ENCODE measurements at places on chromosomes 6 and 20.

- no peak for DNase-seq
These were observed at the start of gene BMP5 for GRCh38 chr6:55875400-55875799. BMP5 (minus strand) TSS chr6:55875590; CDS start chr6:55874865, 725 bp downstream.

DNA sequence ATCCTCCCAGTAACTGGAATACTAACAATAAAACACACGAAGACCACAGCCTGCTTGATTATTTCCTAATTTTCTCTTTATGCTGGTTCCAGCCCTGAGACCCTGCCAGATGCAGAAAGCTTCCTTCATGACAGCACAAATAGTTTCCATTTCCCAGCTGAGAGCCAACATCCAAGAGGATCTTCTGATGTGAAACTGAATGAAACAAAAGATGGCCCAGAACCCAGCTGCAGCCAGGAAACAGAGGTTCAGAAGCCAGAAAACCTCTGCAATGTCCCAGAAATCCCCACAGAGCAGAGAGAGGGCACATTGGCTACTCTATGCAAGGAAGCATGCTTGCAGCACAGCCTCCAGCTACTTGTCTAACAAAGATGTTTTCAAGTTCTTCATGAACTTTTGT is 61.8 kb upstream of the PLEKHG1 start:
- no peak for DNase-seq

- no peak for DNase-seq
These were observed 36.1 kb upstream of the PAQR8 start for GRCh38 chr6:52325695-52326471.

DNA sequence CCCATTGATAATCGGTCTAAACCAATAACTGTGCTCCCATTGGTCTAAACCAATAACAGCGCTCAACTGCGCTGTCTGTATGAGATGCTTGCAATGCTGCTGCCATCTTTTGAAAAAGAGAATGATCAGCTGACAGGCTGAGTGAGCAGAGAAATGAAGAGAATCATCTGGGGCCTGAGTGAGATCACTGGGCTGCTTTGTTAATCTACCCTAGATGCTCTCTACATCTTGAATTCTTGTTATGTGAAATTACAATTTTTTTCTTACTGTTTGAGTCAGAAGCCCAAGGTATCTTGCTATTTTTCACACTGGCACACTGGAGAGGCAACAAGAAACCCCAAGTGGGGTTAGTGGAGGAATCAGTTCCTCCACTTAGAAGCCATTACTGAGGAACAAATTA is 91.5 kb upstream of the GCM1 start:
- no peak for DNase-seq

GRCh38 chr6:129936329-129937165 is 75.4 kb upstream of the TMEM244 start:
- peak; percentile 14 for DNase-seq

- DNase-seq: no peak
These were observed 47.6 kb upstream of the FUCA2 start for GRCh38 chr6:143559051-143559660.

- DNase-seq: no peak
These were observed 31.7 kb downstream of the SLC35A1 start for GRCh38 chr6:87504441-87504840.

- DNase-seq: no peak
These were observed 316.3 kb downstream of the SLC35F1 start for GRCh38 chr6:118223316-118223715.
